Kasumi-1 (cell line): ENCODE measurements at places on chromosomes 6 and 20.
A peak's percentile ranks its signal among the peaks of the same experiment; 100 is the strongest.

DNA sequence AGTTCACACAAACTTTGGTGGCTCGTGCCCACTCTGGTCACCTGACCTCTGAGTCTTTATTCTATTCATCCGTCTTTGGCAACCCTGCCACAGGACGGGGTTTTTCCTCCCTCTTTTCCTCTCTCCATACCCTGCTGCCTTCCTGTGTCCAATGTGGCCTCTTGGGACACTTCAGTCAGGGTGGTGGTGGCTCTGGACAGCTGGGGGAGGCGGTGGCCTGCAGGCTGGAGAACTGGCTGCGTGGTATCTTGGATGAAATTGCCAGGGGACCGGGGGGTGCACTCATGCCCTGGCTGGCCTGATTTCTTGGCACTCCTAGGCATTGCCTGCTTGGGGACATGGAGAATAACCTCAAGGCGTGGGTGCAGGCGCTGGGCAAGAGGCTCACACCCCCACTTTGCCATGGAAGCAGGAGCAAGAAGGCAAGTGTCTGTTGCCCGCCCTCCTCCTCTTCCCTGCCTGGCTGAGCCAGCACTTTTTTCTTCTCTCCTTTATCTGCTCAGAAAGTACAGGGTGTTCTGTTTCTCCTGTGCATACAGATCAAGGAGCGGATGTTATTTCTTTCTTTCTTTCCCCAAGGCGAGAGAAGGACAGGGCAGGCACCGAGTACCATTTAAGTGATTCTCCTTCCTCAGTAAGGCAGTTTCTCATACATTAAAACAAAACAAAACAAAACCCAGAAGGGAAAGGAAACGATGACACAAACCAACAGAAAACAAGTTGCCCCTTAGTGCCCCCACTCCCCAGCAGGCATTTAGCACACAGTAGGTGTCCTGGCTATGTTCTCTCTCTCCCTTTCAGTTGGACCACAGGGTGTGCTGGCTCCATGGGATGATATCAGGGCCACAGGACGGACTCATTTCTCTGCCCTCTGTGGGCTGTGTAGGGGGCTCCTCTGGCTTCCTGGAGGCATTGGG is 155.5 kb upstream of the RNF24 start:
- no peak for DNase-seq

DNA sequence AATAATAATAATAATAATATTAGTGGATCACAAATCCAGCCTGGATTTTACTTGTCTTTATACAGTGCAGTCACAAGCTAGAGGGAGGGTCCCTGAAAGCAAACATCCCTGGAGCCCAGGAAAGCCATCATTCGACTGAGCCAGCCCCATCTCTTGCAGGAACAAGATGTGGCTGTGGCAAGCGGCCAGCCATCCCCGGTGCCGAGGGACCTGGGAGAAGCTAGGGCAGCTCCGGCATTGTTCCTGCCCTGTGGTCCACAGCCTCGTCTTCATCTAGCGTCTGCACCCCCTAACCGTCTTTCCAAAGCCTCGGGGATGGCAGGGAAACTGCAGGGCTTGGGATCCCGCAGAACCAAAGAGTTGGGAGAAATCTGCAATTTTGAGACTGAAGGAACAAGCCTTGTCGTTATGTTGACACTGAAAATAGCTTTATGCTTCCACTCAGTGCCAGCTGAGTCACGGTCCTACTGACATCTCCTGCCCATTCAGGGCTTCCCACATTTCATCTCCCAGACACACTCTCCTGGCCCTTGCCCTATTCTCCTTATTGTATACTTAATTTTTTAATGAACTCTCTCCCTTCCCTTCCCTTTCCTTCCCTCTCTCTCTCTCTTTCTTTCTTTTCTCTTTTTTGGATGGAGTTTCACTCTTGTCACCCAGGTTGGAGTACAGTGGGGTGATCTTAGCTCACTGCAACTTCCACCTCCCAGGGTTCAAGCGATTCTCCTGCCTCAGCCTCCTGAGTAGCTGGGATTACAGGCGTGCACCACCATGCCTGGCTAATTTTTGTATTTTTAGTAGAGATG is 62.5 kb upstream of the ZNFX1 start:
- DNase-seq, result no peak

- DNase-seq, result no peak
Measured at GRCh38 chr20:48038713-48039112, 253.4 kb upstream of the SULF2 start.

GRCh38 chr20:2005831-2006426 is 12.1 kb upstream of the PDYN start:
- peak; percentile 33 for DNase-seq

DNA sequence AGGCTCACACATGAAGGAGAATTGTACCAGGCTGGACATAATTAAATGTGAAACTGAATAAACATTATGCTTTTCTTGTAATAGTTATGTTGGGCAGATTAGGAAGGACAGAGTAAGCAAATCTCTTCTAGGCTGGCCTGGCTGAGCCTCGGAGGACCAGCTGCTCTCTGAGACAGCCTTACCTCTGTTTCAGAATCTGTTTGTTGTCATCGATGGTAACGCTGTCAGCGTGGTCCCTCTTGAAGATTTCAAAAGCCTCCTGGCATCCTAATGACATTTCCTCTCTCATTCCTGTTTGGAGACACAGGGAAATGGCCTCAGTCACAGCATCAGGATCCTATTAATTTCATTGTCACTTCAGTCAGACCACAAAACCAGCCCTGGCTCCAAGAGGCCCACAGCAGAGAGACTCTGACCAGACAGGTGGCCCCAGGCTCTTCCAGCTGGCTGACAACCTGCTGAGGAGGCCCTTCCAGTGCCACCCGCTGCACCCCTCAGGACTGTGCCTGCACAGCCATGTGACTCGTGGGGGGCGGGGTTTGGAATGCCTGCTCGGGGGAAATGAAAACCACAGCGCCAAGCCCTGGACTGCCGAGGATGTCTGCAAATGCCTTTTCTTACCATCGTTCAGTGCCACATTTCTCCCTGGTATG is 108.5 kb upstream of the KCNK16 start:
- DNase-seq, result no peak

DNA sequence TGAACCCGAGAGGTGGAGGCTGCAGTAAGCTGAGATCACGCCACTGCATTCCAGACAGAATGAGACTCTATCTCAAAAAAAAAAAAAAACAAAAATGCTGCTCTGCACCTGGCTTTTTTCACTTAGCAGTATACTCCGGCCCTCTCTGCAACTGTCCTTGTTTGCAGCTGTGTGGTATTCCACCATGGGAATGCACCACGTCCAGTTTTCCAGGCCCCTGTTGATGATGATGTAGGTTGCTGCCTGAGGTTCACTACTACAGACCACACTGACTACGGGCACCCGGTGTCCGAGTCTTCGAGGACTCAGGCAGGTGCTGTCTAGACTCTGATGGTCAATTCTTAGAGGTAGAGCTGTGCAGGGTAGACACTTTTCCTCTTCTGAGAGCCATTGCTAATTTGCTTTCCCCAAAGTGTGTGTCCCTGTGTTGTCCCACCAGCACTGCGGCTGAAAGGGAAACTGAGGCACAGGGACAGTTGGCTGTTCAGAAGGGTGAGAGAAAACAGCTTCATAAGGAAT is 56.5 kb downstream of the UBE2V1 start:
- no peak for DNase-seq

- no peak for DNase-seq
Measured at GRCh38 chr6:134774201-134774638, 175.7 kb downstream of the ALDH8A1 start.

- DNase-seq, result peak; percentile 73
Measured at GRCh38 chr20:47663354-47664067, 121.8 kb downstream of the SULF2 start.

GRCh38 chr6:36827261-36828079 is 11.8 kb downstream of the CPNE5 start:
- DNase-seq, result peak; percentile 96

DNA sequence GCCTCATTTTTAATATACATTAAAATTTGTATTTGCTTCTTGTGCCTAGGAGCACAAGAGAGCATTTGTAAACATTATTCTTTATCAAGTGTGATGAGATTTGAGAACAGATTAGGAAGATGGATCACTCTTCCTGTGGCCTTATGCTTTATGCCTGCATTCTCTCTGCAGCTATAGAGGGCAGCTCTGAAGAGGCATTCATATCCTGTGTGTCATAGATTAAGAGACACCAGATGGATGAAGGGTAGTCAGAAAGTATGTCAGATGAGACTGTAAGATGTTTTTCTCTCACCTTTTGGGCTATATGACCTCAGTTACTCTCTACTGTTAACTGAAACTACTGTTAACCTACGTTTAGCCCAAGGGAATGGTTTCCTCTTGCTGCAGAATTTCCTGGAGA is 61.4 kb downstream of the DNAH8 start:
- DNase-seq, result no peak

GRCh38 chr6:12007887-12008286 is 4.2 kb upstream of the HIVEP1 start:
- DNase-seq, result no peak

- DNase-seq, result no peak
Measured at GRCh38 chr6:43778976-43779851, 9.2 kb downstream of the VEGFA start.

GRCh38 chr20:1469925-1470571 is 3.4 kb upstream of the NSFL1C start:
- DNase-seq, result peak; percentile 69

DNA sequence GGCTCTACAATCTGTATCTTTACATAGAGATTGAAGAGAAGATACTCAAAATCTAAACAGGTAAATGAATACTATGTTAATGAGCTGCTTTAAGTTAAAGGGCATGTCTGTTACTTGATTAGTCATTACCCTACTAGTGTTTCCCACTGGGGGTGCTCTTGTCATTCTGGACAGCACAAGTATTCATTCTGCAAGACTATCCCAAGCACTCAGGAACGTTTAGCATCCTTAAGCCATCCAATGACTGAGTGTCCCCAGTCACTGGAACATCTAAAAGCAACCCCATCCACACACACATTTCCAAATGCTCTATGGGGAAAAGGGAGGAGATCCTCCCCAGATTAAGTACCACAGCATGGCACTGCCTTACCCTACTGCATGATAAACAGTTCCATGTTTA is 25.7 kb downstream of the EZR start:
- DNase-seq, result peak; percentile 55

DNA sequence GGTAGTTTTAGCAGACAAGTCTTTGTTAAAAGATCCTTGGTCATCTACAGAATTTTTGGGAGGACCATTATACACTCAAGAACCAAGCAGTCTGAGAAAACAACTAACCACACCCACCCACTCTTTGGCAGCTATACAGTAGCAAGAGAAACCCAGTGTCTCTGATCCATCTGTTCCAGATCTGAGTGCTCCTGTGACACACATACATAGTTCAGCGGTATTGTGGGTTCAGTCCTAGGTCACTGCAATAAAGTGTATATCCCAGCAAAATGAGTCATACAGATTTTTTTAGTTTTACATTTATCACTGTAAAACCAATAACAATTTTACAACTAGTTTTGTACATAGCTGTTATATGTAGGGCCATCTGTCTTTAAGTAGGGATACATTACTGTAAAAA is 47.4 kb upstream of the PAK5 start:
- DNase-seq, result no peak

- no peak for DNase-seq
Measured at GRCh38 chr20:25586877-25587276, 1.5 kb upstream of the NINL start.

DNA sequence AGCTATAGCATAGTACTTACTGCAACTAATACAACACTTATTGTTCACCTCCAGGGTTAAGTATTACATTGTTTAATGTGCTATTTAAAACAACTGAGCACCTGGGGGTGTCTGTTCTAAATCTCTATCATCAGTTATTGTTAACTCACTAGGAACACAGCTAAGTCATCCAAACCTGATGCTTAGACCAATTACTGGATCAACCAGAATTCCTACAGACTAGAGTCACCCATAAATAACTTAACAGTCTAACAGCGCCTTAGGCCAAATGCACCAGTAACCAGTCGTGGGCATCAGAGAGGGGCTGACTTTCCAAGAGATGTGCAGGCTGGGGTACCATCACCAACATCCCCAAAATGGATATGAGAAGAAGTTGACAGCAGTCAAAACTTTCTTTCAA is 110.7 kb downstream of the ADTRP start:
- no peak for DNase-seq

DNA sequence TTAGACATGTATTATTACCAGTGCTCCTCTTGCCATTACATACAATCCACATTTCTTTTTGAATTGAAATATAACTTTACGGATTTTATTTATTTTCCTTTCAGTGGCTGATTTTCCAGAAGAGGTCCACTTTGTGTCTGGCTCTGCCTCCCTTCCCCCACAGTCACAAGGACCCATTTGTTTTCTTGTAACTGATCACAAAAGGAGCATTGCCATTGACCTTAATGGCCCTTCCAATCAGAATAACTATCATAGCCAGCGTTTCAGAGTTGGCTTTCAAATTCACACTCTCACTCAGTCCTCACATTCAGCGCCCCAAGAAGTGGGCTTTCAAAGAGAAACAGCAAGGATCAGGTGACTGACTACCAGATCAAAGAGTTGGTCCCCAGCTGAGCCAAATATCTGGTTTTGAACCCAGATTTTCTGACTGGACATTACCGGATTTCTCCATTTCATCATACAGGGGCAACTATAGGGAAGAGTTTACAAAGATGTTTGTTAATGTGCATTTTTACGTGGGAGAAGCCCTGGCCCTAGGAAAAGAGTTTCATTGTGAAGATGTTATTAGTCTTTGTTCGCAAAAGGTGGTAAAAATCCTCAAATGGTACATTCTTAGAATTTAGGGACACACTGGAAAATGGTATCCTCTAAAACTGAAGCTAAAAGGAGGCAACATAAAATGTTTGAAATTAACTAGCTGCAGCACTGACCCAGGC is 2.0 kb upstream of the SLC22A23 start:
- DNase-seq, result no peak
